Transverse colon (tissue), 4 donors: ENCODE measurements at places on chromosomes 7 and 10.

- no peak for DNase-seq
These were observed 20.5 kb downstream of the NOM1 start for GRCh38 chr7:156969972-156970420.

DNA sequence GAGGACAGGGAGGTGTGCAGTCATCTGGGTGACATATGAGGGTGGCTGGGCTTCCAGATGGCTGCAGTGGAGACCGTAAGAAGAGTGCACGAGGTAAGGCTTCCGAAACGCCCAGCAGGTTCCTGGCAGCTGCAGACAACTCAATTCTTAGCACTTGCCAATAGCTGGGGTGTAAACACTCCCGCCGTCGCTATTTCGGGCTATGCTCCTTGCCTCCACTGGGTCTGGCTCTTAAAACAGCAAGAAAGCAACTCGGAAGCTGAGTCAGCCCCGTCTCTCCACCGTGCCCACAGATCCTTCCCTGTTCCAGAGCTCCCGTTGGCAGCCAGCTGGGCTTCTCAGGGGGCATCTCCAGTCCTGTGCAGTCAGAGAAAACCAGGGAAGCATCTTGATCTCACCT, 6.1 kb upstream of the PDGFA start:
- no peak for DNase-seq

DNA sequence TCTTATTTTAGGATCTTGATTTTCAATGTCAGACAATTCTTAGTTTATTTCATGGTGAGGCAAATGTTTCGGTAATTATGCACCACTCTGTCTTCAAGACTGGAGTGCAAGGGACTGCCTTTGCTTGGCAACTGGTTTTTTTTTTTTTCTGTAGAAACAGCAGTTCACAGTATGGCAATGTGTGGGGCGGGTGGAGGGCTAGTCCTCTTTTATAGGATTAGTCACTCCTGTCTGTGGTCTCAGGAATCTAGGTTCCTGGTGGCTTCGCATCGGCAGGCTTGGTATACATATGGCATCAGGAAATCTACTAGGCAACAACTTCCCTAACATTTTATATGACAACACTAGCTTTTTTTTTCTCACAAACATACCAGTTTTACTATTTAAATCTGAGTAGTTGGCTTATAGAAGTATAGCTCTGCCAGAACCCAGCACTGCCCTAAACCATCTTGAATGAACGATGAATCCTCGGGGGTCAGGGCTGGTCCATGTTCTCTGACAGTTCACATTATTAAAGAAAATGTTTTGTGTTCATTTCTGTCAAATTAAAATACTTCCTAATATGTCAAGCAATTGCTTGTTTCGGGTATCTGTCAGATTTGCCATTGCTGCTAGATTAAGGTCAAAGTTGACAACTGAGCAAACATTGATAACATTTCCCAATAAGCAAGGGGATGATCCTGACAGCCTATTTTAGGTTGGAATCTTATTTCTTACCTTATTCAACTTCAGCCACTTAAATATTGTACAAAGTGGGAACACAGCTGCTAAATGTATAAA, 289.7 kb upstream of the VSTM2A start:
- no peak for DNase-seq

- DNase-seq = no peak
These were observed 550.0 kb downstream of the REEP3 start for GRCh38 chr10:64071218-64071617.

- no peak for DNase-seq
These were observed 7.5 kb downstream of the ANKIB1 start for GRCh38 chr7:92253251-92253650.

GRCh38 chr7:118590107-118590506, 365.6 kb downstream of the ANKRD7 start:
- no peak for DNase-seq

- no peak for DNase-seq
These were observed 54.8 kb downstream of the TBXAS1 start for GRCh38 chr7:139883814-139884213.

GRCh38 chr7:7851381-7851780, 117.2 kb upstream of the GLCCI1 start:
- DNase-seq = no peak

DNA sequence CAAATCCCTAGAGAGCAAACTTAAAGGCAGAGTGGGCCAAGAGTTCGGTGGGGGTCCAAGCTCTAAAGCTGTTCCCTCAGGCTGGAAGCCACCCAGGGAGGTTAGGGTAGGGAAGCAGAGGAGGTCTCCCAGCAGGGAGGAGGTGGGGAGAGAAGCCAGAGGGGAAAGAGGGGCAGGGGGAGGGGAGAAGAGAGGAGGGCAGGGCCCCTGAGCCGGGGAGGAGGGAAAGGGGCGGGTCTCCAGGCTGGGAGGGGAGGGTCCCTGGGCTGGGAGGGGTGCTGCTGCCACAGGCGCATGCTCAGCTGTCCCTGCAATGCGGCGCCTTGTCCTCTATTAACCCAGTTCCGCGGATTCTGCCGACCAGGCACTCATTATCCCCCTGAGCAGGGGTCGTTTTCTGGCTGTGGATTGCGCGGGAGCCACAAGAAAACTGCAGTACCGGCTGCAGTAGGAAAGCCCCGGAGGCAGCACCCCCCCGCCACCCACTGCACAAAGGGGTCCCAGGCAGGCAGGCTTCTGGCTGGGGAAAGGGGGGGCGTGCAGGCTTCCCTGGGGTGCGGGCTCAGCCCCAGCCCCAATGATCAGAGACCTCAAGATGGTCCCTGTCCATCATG, 49.3 kb downstream of the CAMK2B start:
- DNase-seq = no peak

DNA sequence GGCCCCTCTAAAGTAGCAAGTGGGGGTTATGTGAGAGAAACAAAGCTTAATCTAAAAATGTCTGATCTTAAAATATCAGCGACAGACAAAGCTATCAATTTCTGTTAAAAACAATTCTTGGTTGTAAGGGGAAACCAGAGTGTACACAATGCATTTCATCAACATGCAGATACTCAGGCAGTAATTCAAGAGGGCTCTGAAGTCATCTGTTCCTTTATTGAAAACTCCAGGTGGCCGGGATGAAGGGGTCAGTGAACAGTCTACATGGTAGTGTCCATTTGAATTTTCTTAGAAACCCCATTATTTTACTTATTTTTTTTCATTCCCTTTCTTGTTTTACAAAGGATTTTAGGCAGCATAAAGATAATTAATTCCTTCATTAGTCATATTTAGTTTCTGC, 36.7 kb upstream of the BTBD16 start:
- DNase-seq = no peak

DNA sequence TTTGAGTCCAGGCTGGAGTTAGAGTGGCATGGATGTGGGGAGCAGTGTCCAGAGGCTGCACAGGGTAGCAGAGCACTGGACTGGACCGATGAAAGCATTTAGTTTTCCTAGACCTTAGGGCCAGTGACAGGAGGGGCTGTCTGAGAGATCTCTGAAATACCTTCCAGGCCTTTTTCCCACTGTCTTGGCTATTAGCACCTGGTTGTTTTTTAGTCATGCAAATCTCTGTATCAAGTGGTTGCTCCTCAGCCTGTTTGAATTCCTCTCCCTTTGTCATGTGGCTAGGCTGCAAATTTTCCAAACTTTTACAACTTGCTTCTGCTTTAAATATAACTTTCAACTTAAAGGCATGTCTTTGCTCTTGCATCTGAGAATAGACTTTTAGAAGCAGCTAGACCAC, 504.3 kb upstream of the VSTM2A start:
- DNase-seq = no peak

DNA sequence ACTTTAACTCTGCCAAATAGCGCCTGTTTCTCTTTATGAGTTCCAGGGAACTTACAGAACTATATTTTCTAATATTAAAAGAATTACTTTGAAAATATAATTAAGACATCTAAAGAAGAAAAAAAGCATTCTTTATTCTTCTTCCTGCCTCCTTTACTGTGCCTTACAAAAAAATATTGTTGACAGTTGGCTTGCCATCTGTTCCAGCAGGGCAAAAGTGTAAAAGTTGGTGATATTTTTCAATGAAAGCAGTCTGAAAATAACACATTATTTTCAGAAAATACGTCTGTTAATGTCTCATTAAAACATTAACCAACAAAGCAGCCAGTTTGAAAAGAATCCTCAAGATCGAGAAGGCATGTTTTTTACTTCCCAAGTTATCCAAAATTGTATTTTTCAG, 1032.2 kb upstream of the LRRTM3 start:
- no peak for DNase-seq

DNA sequence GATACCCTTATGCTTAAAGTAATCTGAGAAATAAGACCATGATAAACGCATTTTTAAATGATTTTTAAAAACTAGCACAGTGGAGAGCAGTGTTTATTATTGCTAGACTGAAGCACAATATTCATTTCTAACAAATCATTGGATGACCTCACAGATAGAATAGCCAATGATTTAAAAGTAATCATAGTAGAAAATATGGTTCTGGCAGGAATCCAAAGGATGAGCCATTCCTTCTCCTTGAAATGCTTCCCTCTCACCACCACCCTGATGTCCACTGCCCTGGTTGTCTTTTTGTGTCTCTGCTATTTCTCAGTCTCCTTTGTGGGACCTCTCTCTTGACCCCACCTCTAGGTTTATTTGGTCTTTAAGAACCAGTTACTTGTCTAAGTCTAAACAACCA, 64.9 kb downstream of the PRKG1 start:
- DNase-seq = no peak

DNA sequence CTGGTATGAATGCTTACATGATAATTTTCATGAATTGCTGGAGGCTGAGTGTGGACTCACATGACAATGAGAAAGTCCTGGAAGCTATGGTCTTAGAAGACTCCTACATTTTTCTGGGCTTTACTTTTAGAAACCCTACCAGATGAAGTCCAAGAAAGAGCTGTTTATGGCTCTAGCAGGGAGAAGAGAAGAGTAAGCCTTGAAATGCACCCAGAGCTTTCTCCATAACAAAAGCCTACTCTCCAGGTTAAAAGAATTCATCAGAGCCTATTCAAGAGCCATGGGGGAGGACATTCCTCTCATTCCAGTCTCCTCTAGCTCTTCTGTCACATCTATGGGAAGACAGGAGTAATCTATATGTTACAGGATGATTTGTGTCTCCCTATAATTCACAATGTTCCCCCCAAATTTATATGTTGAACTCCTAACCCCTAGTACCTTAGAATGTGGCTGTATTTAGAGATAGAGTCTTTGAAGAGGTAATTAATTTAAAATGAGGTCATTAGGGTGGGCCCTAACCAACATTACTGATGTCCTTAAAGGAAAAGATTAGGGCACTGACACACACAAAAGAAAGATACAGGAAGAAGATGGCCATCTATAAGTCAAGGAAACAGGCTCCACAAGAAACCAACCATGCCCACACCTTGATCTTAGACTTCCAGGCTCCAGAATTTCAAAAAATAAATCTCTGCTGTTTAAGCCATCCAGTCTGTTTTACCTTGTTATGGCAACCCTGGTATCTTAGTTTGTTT, 193.8 kb upstream of the PTER start:
- no peak for DNase-seq

DNA sequence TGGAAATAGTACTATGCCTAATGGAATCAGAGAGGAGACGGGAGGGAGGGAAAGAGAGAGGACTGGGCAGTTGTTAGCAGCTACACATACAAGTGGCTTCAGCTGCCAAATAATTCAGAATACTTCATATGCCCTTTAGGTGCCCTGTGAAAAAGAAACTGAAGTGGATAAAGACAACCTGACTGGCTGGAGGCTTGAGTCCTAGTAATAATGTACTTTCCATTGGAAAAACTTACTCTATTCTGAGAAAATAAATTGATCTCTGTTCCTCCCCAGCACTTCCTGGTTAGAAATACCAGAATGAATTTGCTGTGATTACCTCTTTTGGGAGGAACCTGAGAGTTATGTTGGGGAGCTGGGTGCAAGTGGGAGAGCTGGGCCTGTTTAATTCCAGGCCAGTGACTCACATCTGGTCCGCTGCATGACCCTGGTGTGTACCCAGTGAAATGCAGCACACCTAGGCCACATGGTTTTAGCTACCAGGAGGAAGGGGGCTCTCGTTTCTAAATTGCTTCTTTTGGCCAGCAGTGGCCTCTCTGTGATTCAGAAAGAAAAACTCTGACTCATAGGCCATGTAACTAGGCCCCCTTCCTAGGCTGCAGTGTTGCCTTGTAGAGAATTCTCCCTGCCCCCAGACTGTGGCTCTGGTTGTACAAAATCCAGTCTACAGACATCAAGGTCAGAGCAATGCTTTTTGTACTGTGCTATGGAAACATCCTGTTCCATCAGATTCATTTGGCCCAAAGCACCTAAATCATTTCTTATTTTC, 6.5 kb downstream of the AGFG2 start:
- DNase-seq = peak; percentile 39

DNA sequence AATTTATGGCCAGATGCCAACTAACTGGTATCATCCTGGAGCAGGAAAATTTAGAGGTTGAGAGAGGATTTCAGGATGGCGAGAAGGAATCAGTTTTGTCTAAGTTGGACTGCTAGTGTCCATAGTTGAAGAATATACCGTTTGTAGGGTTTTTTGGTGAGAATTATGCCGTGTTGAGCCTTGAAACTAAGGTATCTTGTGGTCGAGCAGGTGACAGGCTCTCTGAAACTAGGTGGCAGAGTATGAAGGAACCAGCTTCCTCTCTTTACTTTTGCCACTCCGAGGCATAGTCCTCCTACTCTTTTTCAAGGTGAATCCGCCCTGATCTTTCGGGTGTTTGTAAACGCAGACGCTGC, 9.7 kb downstream of the MDFIC start:
- peak; percentile 32 for DNase-seq

DNA sequence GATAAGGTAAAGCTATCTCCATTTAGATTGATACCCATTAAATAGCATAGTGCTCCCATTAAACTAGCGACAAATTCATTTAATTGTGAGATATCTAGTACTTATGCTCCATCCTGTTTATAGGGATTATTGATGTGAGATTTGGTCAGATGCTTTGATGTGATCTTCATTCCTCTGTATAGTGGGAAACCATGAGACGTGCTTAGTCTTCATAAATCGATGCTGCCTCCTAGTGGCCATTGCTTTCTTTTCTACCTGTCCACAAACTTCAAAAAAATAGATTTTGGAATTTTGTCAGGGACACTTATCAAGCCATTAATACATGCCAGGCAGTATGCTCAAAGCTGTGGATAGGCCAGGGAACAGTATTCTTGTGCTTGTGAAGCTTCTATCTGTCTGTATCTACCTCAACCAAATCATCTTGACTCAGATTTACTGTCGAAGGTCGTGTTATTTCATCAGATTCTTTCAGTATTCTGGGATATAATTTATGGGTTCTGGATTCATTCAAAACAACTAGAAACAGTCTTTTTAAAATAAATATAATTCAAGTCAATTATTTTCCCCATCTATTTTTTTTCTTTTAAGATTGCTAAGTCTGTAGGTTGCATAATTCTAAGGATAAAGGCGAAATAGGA, 12.0 kb downstream of the LSM8 start:
- peak; percentile 51 for DNase-seq

GRCh38 chr10:71399946-71400345, 3.2 kb downstream of the CDH23 start:
- no peak for DNase-seq
